NCI-H2081 treated with DMSO at 0.1 percent for 48 hours (cell line): ENCODE measurements at places on chromosomes 7 and 10.

DNA sequence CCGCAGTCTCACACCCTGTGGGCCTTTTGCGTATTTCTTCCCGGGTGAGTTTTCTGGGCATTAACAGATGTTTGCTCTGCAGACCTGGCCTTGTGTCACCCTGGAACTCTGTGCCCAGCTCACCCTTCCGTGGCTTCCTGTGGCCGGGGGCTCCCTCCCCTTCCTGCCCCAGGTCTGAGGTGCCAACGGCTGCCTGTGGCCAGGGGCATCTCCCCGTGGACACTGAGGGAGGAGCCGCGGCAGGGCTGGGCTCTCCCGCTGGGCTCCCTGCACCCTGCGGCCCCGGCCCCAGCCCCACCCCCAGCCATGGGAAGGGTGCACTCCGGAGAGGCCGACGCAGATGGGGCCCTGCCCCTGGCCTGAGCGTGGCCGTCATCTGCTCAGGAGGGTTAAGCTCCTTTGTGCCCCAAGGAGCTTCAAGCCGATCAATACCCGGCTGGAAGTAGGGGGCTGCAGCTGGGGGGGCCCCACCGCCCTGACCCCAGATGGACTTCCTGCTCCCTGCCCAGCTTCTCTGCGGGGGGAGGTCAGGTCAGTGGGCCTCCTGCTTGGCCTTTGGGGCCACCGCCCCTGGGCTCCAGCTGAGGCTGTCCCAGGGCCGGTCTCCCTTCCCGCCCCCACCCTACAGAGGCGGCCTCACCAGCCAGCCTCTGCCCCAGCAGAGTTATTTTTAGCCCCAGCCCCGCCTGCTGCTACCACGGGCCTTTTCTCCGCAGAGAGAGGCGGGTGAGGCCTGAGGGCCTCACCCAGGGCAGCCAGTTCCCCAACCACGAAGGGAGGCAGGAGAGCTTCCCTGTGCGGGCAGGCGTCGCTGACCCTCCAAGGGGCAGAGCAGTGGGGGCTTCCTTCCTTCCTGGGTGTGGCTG lies 24.2 kb downstream of the PWWP2B start:
- no peak for DNase-seq

GRCh38 chr7:39248692-39249090 lies 271.0 kb downstream of the POU6F2 start:
- no peak for DNase-seq

GRCh38 chr7:23242935-23243334 lies 3.6 kb upstream of the GPNMB start:
- DNase-seq = no peak

- DNase-seq = no peak
These were observed 40.8 kb downstream of the KCTD7 start for GRCh38 chr7:66669496-66669895.

DNA sequence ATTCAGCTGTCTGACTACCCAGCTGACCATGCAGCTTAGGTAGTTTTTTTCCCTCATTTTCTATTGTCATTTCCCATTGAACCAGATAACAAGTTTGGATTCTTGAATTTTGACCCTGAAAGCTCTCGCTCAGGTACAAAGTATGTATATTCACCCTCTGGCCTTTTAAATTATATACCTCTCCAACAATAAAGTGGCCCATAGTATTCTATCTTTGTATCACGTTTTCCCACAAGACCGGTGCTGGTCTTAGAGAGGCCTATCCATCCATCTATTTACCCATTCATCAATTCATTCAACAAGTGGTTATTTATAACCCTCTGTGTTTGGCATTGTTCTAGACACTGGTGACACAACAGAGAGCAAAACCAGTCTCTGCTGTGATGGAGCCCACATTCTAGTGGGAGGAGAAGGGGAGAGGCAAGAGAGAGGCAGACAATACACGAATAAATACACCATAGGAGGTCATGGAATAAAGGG lies 35.2 kb upstream of the NPSR1 start:
- no peak for DNase-seq

DNA sequence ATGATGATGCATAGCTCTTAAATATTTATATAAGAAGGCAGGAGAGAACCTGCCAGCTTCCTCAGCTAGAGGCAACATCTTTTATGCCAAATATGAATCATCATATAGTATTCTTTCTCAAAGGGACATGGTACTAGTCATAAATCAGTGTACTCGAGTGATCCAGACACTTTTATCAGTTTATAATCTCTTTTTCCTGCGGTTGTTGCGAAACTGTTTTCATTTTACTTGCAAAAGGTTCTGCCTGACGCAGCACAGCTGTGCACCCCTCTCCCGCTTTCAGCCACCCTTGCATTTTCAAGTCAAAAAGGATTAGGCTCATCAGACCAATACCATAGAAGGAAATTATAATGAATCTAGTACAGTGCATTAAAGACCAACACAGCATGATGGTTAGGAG lies 332.3 kb upstream of the PRKCQ start:
- DNase-seq = no peak

DNA sequence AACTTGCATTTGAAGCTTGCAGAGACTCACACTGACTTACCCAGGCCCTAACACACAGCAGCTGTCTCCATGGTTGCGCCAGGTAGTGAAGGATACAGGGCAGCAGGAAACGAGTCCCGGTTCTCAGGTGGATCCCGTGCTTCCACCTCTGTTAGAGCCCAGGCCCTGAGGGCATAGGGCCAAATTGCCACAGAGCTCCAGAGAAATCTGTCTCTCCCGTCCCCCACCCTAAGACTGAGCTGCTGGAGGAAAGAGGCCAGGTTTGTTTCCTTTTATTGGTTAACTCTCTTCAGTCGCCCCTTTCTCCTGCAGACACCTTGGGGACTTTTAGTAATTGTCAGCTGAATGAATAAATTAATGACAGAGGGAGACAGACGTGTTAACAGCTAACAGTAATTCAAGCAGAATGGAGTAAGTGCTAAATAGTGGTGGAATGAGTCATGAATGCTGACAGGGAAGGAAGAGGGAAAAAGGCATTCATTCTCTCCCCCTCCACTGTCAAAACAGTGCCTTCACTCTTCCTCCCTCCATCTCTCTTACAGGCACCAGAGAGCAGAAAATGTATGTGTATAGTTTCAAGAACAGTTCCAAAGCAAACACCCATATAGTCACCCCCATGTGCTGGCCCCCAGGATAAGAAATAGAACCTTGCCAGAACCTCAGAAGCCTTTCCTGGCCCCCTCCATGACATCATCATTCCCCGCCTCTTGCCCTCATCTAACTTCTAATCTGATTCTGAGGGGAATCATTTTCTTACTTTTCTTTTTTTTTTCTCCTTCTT lies 16.8 kb upstream of the DLG5 start:
- no peak for DNase-seq

- DNase-seq = no peak
These were observed 27.0 kb downstream of the PPP1R3A start for GRCh38 chr7:113891828-113892227.

DNA sequence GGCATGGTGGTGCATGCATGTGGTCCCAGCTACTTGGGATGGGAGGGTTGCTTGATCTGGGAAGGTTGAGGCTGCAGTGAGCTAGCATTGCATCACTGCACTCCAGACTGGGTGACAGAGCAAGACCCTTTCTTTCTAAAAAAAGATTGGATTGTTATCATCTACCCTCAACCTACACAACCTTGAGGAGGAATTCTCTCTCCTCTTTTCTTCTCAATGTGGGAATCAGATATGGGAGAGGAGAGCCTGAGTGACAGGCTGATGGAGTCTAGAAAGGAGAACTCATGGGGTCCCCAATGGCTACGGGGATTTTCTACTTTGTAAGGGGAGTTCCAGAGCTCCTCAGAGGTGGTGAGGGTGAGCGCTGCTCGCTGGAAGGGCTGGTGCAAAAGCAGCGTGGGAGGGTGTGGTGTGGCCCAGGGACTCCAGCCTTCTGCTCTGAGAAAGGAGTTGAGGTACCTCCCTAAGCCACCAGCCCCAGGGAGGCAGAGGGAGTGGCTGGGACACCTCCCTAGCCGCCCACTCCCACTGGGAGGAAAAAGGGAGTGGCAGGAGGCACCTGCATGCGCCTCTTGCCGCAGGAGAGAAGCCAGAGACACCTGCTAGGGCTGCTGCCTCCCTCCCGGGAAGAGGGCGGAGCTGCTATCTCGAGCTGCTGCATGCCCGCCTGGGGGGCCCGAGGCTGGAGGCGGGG lies 48.4 kb downstream of the GATA3 start:
- DNase-seq = no peak

- DNase-seq = no peak
These were observed 56.4 kb upstream of the ECHDC3 start for GRCh38 chr10:11685787-11686218.

- no peak for DNase-seq
These were observed 112.8 kb upstream of the KMT2E start for GRCh38 chr7:104901240-104901619.
